Eye (tissue), 1 donor: ENCODE measurements at places on chromosomes 1 and 21.

DNA sequence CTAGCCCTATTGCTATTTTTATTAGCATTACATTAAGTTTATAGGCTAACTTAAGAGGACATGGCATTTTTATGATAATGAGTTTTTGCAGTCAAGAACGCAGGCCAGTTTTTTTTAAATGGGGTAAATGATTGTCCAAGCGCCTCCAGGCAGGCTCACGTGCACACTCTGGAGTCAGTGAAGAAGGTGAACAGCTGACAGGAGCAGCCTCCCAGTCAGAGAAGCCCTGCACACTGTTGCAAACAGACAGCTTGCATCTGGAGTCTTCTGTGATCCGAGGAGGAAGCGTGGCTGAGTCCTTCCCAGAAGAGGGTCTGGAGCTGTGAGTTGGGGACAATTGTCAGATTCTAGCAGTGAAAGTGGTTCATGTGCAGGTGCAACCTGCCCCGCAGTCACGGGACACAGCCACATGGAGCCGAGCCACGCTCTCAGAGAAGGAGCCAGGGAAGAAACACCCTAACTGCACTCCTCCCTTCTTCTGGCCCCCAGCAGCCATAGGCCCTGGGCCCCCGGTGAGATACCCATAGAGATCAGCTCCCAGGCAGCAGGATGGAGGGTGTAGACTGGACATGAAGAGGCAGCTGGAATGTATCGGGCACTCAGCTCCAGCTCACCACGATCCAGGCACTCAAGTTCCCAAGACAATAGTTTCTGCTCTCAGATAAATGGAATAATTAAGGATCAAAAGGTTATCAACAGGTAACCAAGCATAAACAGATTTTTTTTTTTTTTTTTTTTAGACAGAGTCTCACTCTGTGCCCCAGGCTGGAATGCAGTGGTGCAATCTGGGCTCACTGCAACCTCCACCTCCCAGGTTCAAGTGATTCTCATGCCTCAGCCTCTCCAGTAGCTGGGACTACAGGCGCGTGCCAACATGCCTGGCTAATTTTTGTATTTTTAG, 26.4 kb downstream of the CAPN2 start:
- DNase-seq, result no peak

- DNase-seq, result no peak
Observed at GRCh38 chr1:7250597-7251453, 465.6 kb downstream of the CAMTA1 start.

DNA sequence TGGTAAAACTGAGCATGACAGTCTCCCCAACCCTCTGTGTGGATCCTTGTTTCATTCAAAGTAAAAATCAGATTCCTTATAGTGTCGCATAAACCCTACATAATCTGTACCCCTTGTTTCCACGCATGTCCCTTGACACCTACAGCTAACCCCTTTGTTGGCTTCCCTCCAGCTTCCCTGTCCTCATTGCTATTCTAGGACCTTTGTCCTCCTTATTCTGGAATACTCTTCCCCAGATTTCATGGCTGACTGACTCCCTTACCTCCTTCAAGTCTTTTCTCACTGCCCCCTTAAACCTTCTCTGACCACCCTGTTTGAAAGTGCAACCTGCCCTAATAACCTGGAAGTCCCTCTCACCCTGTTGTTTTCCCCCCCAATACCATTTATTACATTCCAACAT, 4.0 kb downstream of the RNF11 start:
- DNase-seq, result peak; percentile 17

DNA sequence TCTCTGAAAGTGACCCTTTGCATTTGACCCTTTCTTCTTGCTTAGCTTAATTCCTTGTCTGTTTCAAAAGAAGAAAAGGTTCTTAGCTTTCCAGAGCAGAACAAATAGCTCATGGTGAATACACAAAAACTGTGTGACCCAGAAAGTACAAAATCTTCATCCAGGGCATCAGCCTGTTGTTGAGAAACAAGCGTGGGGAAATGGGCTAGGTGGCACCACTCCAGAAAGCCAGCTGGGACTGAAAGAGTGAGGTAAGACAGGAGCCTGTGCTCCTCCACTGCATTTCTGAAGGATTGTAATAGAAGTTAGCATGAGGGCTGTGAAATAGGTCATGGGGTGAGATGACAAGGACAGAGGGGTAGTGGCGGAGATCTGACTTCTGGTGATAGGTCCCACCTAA, 45.8 kb downstream of the CYP2J2 start:
- no peak for DNase-seq

DNA sequence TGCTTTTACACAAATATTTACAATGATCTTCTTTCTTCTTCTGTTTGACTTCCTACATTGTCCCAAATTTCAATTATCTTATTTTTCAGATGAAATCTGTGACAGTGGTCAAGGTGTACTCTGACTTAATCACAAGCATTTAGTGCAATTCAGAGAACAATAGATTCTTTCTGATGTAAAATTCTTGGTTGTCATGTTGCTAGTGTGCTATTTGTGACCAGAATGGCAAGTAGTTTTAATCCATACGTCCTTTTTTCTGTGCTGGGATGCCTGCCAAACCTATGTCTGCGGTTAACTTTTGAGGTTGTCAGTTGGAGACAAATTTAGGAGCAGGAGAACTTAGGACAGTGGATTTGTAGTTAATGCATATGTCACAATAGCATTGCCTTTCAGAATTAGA, 31.0 kb downstream of the NCAM2 start:
- DNase-seq, result peak; percentile 24
